Renal cortical epithelial cell (primary cell): ENCODE measurements at places on chromosomes 16 and 17. TPM values are rescaled to one million over a fixed set of nuclear protein-coding genes. Genes with fewer than 3 reads are reported as not detected.

The KRT36 gene
- not detected in 2 replicates for total RNA-seq

The TNP2 gene
- not detected in 2 replicates for total RNA-seq

The KRT32 gene
- not detected in 2 replicates for total RNA-seq

The CCL3 gene
- total RNA-seq = not detected in 2 replicates

The PPP1R1B gene
- total RNA-seq = 0.15 TPM in 1 of 2 replicates, not detected in the other

The GNGT2 gene
- total RNA-seq = not detected in 2 replicates
